ENCODE measurements at places on chromosomes 4 and X.

GRCh38 chrX:10966057-10966456 lies 145.1 kb upstream of the HCCS start:
- no peak for DNase-seq

GRCh38 chr4:156390599-156391324 lies 437.1 kb upstream of the CTSO start:
- DNase-seq, result no peak

- no peak for DNase-seq
Measured at GRCh38 chr4:128844931-128845330, 35.4 kb downstream of the JADE1 start.

DNA sequence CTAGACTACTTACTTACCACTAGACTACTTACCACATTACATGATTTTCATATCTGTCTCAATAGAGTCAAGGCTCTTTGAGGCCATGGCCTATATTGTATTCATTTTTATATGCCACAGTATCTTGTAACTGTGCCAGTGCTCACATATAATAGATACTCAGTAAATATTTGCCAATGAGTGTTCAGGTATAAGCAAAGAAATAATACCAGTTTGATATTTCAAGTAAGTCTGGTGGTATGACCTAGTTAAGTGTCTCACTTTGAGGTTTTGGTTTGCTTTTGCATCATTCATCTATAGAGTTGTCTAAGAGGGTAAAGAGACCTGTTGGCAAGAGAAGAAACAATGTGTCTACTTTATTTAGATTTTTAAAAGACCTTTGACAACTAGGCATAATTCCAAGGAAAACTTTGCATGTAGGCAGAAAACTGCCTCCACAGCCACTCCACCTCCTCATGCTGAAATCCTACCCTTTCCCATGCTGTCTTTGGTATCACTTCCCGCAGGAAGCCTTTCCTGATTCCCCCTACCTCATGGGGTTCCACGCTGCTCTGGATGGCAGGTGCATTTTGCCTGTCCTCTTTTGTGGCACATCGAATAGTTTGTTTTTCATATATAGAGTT lies 91.3 kb upstream of the KLHL13 start:
- no peak for DNase-seq

- DNase-seq, result no peak
Measured at GRCh38 chr4:84024405-84024804, 474.7 kb downstream of the NKX6-1 start.

- no peak for DNase-seq
Measured at GRCh38 chrX:614136-614535, 16.5 kb upstream of the SHOX start.

All from stimulated activated CD4-positive, alpha-beta T cell treated with anti-CD3 and anti-CD28 coated beads, Interleukin-1b, Interleukin-23, amount 100 ng/mL, for 4 hours (primary cell).